OCI-M1 (cell line): ENCODE measurements at places on chromosomes 6 and 20.
A peak's percentile ranks its signal among the peaks of the same experiment; 100 is the strongest.

GRCh38 chr6:87139236-87139635 lies 16.1 kb upstream of the ZNF292 start:
- DNase-seq = peak; percentile 70

- DNase-seq = no peak
Measured at GRCh38 chr20:39619271-39619785, 657.2 kb downstream of the DHX35 start.

DNA sequence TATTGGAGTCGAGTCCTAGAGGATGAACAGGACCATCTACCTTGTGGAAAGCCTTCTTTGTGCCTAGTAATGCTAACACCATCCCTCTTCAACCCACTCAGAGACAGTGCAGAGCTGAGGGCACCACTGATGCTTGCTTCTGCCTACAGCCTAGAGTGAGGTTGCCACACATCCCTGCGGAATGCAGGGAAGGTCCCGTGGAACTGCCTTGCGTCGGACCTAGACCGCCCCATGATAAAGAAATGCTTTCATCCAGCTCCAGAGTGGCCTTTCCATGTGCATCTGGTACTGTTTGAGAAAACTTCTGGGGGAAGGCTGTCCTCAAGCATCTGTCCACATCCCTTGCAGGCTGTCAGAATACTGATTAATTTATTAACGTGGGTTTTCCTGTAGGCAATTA lies 168.4 kb downstream of the PHACTR1 start:
- DNase-seq = no peak

DNA sequence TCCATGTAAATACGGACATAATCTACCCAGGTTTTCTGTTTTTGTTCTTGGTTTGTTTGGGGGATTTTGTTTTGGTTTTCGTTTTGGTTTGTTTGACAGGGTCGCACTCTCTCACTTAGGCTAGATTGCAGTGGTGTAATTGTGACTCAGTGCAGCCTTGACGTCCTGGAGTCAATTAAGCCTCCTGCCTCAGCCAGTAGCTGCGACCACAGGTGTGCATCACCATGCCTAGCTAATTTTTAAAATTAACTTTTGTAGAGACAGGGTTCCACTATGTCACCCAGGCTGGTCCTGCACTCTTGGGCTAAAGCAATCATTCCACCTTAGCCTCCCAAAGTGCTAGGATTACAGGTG lies 37.8 kb upstream of the EYA4 start:
- no peak for DNase-seq

DNA sequence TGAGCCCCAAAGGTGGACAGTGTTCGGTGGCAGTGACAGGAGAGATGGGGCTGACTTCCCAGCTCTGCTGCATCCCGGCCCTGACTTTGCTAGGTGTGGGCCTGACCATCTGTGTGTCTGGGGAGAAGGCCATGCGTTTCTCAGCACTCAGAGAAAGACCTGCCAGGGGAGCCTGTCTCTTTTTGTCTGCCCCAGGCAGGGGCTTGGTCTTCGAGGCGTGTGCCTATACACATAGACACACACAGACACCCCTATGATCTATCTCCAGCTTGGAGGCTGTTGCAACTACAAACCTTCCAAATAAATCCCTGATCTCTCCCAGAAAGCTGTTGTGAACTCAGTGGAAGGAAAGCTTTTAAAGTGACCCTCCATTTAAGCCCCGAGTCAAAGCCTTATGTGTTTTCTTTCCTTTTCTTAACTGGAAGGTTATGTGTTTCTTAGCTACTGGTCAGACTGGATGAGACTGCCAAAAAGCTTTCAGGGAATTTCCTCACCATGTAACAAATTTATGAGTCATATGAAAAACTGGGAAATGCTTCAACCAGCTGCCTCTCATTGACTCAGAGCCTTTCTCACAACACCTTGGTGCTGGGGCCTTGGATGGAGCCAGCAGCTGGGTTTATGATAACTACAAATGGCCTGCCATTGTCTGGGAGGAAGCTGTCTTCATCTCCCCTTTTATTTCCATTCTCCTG lies 102.6 kb downstream of the CDC5L start:
- no peak for DNase-seq
